ENCODE measurements at places on chromosomes 3 and 15.
A peak's percentile ranks its signal among the peaks of the same experiment; 100 is the strongest.

GRCh38 chr3:10977892-10978510 is 14.5 kb upstream of the SLC6A1 start:
- DNase-seq, result peak; percentile 70

- peak; percentile 39 for DNase-seq
Observed at GRCh38 chr3:66400411-66401156, 100.2 kb downstream of the LRIG1 start.

DNA sequence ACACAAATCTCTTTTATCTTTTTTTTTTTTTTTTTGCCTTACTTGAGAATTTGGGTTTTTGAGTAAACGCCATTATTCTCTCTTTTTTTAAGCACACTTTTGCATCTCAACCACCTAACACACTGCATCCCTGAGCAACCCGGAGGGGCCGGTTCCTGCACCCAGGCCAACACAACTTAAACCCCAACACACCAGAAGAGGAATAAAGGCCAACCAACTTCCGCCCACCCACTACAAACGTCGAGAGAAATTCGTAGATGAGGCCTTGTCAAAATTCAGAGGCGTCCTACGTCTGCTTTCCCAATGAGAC is 389 bp upstream of the CCNB2 start:
- DNase-seq, result no peak

GRCh38 chr3:194458131-194458530 is 28.7 kb downstream of the ATP13A3 start:
- DNase-seq, result no peak

- peak; percentile 79 for DNase-seq
Observed at GRCh38 chr3:29686889-29687592, 406.2 kb downstream of the RBMS3 start.

GRCh38 chr15:73908030-73908821 is 18.0 kb upstream of the LOXL1 start:
- peak; percentile 57 for DNase-seq

DNA sequence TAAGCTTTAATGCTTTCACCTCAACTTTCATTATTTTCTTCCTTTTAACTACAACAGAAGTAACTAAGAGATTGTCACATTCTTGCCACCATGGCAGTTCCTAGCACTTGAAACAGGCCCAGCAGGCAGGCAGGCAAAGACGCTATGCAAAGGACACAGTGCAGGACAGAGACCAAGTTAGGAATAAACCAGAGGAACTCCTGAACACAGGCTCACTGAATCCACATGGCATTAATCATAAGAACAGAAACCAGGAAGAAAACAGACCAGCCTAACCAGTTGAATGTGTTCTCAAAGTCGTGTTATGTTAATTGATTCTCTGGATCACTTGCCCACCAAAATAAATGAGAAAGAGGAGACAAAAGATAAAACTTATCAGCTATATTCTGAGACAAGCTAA is 397.6 kb downstream of the TBL1XR1 start:
- DNase-seq, result no peak

DNA sequence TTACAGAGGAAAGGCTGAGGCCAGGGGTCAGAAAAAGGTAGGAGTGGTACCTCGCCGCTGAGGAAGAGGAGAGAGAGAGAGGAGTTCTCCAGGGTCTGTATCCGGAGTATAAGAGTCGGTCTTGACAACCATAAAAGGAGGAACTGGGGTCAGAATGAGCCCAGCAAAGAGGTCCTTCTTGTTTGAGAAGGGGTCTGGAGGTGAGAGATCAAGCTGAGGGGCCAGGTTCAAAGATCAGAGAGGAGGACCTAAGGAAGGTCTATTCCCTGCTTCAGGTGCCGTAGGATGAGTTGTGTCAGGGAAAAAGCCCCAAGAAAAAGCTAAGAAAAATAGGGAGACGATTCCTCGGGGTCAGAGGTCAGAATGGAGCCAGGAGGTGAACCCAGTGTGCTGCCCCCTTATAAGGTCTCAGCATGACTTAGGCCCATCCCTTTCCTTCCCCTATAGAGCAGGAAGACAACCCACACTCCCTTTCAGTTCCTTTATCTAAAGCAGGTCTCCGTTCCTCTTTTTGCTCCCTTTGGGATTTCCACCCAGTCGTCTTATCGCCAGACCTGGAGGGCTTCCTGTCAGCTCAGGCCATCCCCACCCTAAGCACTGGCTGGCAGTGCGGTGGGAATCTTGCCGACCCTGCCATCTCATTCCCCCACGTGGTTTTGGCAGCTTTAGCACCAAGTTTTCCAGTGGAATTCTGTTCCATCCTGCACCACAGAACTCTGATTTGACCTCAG is 651 bp downstream of the MTMR14 start:
- DNase-seq, result no peak

DNA sequence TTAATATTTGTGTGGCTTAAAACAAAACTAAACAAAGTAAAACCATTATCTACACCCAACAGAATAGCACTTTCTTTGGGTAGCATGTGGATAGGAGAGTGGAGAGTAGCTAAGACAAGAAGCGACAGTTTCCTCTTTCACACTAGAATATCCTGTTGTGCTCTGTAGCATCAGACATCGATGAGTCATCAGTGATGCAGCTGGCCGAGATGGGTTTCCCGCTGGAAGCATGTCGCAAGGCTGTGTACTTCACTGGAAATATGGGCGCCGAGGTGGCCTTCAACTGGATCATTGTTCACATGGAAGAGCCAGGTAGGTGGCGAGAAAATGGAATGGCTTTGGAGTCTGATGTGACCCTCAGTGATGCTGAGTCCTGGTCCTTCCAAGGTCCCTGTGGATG is 108.1 kb downstream of the USP13 start:
- DNase-seq, result peak; percentile 63

Data from M059J (cell line).